Femur (tissue), 1 donor: ENCODE measurements at places on chromosomes 4 and X.

- DNase-seq, result peak; percentile 77
Measured at GRCh38 chrX:154738011-154738738, 12.7 kb downstream of the GAB3 start.

DNA sequence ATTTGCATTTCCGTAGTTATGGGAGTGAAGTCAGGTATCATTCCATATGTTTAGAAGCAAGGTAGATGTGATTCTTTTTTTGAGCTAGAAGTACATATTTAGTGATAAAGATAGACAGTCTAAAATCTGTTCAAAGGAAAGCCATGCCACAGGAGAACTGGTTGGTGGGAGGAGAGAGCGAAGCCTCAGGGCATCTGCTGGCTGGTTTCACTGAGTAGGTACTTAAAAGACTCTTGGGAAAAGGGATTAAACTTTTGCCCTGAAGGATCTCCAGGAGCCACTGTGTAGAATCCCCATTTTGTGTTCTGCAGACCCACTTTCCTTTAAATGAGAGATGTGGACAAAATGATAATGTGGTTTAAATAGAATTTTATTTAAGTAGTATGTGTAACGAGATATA is 89.6 kb downstream of the SHROOM2 start:
- DNase-seq, result no peak

- peak; percentile 91 for DNase-seq
Measured at GRCh38 chrX:131763674-131764073, 219.8 kb downstream of the OR13H1 start.

DNA sequence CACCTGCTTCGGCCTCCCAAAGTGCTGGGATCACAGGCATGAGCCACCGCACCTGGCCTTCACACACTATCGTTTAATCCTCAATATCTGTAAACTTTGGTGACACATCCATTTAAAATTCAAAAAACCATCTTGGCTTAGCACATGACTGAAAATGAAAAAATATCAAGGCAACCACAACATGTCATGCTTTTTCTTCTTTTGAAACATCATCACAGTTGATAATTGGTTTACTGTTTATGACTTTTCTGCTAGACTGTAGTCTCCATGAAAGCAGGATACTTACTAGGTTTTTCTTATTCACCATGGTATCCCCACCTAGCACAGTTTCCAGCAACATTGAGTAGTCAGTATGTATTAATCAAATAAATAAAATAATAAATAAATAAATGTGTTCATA is 11.0 kb downstream of the GNRHR start:
- DNase-seq, result no peak

GRCh38 chr4:151098979-151099228 is 524 bp upstream of the RPS3A start:
- DNase-seq, result no peak

- DNase-seq, result no peak
Measured at GRCh38 chr4:152929888-152930287, 6.2 kb upstream of the FHDC1 start.

DNA sequence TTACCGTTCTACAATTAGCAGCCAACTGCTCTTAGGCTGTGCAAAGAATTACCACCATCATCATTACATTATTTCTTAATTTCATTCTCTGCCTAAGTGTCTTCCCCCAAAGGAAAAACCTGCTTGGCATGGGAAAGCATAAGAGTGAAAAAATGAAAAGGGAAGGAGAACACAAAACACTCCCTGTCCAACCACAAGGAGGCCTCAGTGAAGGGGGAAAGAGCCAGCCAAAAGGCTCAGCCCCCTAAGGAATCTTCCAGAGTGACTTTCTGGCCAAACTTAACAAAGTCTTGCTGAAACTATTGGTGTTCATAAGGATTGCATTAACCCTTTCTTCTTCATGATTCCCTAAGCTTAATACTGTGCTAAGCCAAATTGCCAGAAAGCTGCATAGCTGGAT is 287.4 kb downstream of the SMARCA1 start:
- peak; percentile 21 for DNase-seq
